Central memory CD8-positive, alpha-beta T cell (primary cell): ENCODE measurements at places on chromosomes 6 and 20.

- DNase-seq = no peak
Observed at GRCh38 chr6:144202879-144203468, 52.7 kb downstream of the STX11 start.

DNA sequence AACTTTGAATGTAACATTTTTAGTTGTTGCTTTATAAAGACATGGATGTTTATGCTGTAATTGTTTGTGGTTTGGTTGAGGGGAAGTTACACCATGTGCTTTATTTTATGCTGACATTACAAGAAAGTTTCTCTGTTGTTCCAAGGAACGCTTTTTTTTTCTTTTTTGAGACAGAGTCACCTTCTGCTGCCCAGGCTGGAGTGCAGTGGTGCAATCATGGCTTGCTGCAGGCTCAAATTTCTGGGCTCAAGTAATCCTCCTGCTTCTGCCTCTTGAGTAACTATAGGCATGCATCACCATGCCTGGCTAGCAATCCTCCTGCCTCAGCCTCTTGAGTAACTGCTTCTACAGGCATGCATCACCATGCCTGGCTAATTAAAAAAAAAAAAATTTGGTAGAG, 21.0 kb upstream of the IFNGR1 start:
- DNase-seq = no peak

DNA sequence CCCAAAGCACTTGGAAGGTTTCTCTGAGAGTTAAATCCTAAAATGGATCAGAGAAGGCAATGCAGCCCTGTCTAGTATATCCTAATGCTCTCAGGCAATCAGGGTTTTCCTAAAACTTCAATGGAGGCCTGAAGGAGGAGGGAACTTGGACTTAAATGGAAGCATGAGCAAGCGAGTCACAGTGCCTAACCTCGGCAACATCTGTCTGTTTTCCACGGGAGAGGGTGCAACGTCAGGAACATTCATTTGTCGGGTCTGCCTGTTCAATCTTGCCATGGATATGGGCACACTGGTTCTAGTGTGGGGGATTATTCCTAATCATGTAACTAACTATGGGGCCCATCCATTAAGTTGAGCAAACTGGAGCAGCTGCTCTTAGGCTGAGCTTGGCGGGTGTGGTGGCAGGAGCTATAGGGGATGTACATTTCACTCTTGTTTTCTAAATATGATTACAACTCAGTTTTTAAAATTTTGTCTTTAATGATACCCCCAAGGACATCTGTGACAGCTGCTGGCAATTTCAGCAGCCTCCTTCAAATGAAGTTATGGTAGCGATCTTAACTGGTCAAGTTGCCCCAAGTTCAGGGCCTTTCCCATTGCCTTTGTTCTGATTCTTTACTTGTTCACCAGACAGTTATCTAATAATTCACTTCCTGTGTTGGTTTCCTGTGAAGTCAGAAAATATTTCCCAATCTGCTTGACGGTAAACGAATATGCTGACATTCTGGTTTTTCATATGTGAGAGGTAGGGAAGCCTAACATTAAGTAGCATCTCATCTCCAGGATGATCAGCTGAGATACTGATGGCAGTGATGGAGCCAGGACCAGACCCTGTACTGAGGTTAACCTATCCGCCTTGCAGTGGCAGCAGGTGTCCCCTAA, 21.6 kb downstream of the DSE start:
- DNase-seq = no peak

GRCh38 chr20:49868538-49868937, 46.8 kb downstream of the SPATA2 start:
- DNase-seq = no peak

GRCh38 chr6:37029249-37029971, 24.0 kb downstream of the FGD2 start:
- DNase-seq = no peak

- DNase-seq = no peak
Observed at GRCh38 chr6:150695652-150696051, 96.0 kb downstream of the PLEKHG1 start.

DNA sequence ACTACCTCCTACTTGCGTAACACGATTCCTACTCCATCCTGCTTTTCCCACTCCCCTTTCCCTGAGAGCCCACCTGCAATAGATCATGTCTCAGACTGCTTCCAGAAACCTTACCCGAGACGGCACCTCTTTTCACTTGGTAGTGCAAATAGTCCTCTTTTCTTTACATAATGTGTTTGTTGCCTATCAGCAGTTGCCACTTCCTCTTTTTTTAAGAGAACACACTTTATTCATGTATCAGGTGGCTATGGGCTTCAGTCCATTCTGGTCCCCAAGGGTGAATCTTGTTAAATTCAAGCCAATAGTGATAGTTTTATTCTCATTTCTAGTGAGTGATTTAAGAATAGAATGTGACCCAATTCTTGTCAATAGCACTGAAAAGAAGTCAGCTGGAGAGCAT, 57.7 kb upstream of the FERMT1 start:
- DNase-seq = no peak

DNA sequence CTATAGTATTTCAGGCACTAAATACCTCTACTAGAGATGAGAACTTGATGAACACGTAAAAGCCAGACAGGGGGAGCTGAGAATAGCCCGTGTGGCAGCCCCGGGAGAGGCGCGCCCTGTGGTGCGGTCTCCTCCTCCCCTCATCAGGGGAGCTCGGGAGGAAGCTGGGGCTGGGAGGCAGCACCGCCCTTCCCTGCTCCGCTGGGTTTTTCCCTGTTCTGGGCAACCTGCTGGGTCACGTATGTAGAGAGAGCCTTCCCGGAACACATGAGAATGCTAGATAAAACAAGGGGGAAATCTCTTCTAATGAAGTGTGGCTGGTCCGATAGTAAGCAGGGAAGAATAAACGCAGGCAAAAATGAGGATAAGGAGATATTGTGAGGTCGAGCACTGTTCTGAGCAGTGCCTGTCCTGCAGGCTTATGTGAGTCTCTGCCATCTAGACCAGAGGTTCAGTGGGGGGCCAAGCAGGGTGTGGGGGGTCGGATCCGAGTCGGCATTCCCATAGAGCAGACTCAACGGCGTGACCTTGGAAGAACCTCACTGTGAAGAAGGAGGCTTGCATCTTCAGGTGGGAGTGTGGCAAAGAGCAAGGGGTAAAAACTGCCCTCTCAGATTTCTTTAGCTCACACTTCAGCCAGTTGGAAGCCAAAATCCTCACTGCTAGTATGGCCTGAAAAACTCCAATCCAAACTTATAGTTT, 13.4 kb upstream of the RPS6KA2 start:
- DNase-seq = no peak

DNA sequence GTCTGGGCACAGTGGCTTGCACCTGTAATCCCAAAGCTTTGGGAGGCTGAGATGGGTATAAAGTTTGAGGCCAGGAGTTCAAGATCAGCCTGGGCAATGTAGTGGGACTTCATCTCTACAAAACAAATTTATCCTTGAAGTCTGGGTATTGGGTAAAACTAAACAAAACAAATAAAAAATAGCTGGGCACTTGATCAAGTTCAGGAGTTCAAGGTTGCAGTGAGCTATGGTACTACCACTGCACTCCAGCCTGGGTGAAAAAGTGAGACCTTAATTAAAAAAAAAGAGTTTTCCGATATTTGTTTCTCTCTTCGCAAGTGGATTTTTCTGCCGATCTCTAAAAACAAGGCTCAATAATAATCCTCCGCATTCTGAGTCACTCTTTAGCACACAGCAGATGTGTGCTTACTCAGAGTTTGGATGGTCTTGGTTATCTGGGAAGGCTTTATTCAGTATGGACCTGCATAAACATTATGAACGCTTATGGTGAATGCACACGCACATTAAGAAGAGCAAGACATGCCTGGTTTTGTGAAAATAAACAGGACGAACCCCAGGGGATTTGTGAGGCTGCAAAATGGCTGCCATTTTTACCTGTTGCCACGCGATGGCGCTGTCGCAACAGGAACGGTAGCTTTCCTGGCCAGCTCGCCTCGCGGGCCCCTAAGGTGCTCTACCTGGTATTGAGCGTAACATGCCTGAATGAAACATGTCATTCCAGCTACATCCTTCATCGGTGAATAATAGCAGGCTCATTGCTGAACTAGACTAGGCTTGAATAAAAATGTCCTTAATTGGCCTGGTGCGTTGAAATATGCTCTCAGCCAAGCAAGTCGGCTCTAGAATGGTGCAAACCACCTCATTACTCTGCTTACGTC, 6.0 kb downstream of the OPN5 start:
- peak; percentile 24 for DNase-seq

DNA sequence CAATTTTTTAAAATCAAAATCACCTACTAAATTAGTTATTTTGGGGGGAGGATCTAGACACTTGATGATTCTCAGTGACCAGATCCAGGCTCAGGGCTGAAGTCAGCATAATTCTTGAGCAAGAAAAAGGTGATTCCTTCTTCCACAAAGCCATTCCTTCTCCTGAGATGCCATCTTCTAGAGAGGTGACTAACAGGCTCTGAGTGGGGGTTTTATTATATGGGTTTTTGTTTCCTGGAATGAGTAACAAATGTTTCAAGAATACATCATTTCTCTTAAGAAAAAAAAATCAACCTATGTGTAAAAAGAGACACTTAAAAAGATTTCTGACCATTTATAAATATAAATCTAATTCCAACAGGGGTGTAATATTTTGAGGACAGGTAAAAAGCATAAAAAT, 154.3 kb downstream of the NFATC2 start:
- DNase-seq = no peak

- DNase-seq = no peak
Observed at GRCh38 chr20:15494851-15495250, 1078.4 kb downstream of the KIF16B start.

DNA sequence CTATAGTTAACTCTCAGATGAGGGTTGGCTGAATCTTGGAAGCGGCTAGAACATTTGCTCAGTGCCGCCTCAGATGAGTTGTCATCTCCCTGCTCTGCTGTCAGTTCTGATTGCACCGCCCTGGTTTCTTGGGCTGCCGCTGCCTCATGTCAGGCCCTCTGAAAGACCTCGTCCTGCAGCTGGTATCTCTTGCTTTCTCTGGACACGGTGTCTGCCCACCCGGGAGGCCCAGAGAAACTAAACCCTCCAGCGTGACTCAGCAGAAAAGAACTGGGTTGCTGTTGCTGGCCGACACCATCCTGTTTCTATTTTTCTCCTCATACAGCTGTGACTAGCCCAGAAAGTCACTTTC, 355.4 kb downstream of the CD83 start:
- no peak for DNase-seq

DNA sequence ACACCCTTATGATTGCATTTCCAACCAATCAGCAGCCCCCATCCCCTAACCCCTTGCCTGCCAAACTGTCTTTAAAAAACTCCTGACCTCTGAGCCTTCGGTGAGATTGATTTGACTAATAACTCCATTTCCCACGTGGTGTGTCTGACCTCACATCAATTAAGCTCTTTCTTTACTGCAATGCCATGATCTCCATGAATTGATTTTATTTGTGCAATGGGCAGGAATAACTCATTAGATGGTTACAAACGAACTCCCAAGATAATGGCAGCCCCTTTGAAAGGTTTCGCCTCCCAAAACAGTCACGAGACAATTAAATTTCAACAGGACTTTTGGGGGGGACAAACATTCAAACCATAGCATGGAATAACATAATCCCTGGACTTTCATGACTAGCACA, 161.2 kb downstream of the DOK5 start:
- DNase-seq = no peak

GRCh38 chr20:63377256-63377941, 16.2 kb upstream of the CHRNA4 start:
- DNase-seq = no peak

- DNase-seq = no peak
Observed at GRCh38 chr6:91438570-91438969, 851.7 kb upstream of the MAP3K7 start.

DNA sequence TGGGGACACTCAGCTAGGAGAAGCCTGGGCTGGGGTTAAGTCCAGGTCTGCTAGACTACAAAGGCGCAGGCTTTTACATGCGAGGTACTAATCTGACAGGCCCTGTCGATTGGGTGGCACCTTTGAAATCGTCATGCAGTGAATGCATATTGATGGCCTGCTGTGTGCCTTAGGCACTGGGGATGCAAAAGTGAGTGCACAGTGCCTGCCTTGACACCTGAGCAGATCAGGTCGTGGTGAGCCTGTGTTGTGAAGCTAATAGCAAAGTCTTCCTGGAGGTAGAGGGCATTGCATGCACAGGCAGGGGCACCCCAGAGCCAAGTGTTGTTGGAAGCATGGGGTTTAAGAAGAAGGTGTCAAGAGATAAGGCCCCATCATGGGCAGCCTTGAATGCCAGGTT, 16.9 kb downstream of the LRRC1 start:
- no peak for DNase-seq

DNA sequence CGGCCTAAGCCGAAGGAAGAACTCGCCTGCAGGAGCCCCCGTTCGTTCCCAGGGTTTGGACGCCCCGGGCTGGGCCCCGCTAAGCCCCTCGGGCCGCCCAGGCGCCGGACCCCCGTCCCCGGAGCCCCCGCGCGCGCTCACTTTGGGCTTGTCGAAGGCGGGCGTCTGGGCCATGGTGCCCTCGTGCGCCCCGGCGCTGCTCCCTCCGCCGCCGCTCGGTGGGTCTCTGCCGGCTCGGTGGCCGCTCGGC, 140 bp downstream of the ADA start:
- no peak for DNase-seq

DNA sequence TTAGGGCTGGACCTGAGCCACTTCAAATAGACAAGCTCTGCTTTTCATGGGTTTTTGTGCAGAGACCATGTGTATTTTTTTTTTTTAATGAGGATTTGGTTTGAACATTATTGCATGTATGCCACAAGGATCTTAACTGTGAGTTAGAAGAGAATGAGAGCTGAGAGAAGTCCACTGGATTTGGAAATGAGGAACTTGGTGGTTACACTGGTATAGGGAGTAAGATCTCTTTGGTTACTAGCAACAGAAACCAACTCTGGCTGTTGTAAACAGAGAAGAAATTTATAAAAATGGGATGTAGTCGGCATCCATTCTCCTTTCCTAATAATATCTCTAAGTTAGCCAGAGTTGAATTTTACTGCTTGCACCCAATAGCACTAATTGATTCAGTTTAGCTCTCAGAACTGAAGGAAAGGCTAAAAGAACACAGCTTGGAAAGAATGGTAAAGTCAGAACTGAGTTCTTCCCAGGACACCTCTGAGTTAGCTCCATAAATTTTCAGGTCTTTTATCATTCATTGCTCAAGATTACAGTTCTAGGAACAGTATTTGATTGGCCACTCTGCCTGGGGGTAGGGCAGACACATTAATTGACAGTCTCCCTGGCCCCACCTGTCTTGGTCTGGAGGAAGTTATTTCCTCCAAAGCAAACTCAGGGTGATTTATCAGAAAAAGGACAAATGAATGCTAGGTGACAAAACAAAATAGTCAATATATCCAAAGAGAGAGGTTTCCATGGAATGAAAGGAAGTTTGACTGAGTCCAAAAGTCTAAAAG, 3.9 kb upstream of the WFDC2 start:
- no peak for DNase-seq
